H1 (cell line): ENCODE measurements at places on chromosomes 7 and 10. TPM values are rescaled to one million over a fixed set of nuclear protein-coding genes. Genes with fewer than 3 reads are reported as not detected.

DNA sequence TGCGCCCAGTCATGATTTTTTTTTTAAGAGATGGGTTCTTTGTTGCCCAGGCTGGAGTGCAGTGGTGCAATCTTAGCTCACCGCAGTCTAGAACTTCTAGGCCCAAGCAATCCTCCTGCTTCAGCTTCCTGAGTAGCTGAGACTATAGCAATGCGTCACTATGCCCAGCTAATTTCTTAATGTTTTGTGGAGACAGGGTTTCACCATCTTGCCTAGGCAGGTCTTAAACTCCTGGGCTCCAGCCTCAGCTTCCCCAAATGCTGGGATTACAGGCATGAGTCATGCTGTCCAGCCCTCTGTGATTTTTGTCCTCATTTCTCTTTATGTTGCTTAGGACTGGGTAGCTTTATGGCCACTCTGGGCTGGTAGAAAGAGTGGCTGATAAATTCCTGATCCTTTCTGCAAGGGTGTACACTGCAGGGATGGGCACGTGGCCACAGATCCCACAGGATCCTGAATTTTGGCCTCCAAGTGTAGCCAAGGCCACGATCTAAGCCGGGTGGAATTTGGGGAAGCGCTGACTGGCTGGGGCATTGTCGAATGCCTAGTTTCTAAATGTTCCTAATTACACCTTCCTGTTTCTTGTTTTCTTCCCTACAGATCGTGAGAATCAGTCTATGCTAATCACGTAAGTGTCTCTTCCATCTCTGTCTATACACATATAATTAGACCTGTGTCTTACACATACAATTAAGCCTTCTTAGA lies 24.1 kb upstream of the MYH16 start:
- no peaks in the 10 kb centered on the region for H3K36me3 ChIP-seq
- no peak for DNase-seq
- H3K27me3 ChIP-seq = no peaks in the 10 kb centered on the region
- H3K4me1 ChIP-seq = peaks cover 4% of the 10 kb centered on the region; the same call in 1 of the 2 replicates
- no peak overlapping the region for H3K4me3 ChIP-seq

DNA sequence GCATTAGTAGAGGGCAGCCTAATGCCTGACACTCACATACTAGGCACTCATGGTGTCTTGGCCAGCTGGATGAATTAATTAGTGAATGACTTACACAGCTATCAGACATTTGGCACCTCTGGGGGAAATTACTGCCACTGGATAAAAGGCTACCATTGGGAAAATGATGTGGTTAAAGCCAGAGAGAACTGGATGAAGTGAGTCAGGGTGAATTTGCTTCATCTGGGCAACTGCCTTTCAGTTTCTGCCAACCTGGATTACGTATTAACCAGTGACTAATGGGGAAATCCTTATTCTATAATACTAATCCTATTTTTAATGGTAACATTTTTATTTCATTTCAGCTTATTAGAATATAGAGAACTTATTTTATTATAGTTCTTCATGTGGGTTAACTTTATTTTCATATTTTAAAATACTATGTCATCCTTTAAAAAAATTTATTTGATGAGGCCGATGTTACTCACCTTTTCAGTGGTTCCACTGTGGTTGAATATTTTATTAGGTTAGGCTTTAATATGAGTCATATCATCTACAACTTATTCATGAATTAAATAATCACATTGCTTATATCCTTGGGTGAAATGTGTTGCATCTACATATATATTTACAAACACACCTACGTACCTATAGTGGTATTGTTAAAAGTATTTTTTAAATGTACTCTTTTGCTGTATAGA lies 85.6 kb upstream of the CAPZA2 start:
- DNase-seq = no peak
- no peak overlapping the region for H3K27ac ChIP-seq
- H3K4me1 ChIP-seq = no peaks in the 10 kb centered on the region
- H3K27me3 ChIP-seq = peaks cover 3% of the 10 kb centered on the region
- H3K36me3 ChIP-seq = no peaks in the 10 kb centered on the region
- H3K4me3 ChIP-seq = no peak overlapping the region

GRCh38 chr7:127550247-127550646 lies 35.1 kb downstream of the GCC1 start:
- no peaks in the 10 kb centered on the region for H3K4me1 ChIP-seq
- no peaks in the 10 kb centered on the region; the same call in 1 of the 2 replicates for H3K27me3 ChIP-seq
- DNase-seq = no peak
- no peak overlapping the region for H3K4me3 ChIP-seq

Gene PLAU
- 23.8 and 26.1 TPM in 2 replicates for total RNA-seq

Gene CTNNA3
- 1.5 TPM in 2 replicates for total RNA-seq
